ENCODE measurements at places on chromosomes 6 and 20.

DNA sequence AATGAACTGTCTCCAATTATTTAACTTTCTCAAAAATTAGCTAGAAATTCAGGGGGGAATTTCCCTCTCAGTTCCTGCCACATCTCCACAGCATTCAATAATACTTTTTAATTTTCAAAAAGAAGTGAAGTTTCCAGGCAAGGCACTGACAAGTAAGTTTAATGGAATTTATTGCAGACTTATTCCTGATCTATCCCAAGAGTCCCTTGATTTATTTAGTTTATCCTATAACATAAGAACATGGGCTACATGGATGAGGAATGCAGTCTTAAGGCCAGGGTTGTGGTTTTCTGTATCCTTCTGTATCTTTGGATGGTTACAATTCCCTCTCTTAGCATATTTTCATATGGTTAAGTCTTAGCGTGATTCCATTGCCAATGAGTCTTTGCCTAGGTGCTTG, 126.5 kb downstream of the TSHZ2 start:
- no peak for DNase-seq

GRCh38 chr6:164069350-164069990, 655.0 kb downstream of the QKI start:
- peak; percentile 8 for DNase-seq

GRCh38 chr6:37531026-37531425, 31.3 kb upstream of the CCDC167 start:
- no peak for DNase-seq

- no peak for DNase-seq
These were observed 154.0 kb downstream of the PDSS2 start for GRCh38 chr6:107305391-107305790.

DNA sequence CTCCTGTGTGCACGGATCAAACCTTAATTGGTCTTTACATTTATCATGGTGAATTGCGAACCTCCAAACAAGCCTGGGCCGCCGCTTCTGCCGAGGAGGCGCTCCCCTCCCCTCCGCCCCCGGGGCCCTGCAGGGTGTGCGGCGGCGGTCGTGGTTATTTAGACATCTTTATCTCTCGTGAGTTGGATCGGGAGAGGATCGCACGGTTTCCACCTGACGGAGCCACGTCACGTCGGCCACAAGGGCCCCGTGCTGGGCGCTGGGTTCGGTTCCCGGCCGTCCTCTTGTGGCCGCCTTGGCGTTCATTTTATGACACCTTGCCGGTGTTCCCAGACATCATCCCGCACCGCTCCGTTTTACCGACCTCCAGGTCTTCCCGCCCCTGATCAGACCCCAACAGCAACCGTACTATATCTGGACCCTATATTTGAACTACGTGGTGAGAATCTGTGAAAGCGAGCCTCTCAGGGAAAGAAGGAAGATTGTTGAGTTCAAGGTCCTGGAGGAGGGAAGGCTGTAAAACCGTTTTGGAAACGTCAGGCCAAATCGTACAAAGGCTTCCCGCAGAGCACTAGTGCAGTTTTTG, 1.3 kb upstream of the CNR1 start:
- peak; percentile 11 for DNase-seq

- DNase-seq = no peak
These were observed 58.6 kb downstream of the TGM2 start for GRCh38 chr20:38106461-38106860.

DNA sequence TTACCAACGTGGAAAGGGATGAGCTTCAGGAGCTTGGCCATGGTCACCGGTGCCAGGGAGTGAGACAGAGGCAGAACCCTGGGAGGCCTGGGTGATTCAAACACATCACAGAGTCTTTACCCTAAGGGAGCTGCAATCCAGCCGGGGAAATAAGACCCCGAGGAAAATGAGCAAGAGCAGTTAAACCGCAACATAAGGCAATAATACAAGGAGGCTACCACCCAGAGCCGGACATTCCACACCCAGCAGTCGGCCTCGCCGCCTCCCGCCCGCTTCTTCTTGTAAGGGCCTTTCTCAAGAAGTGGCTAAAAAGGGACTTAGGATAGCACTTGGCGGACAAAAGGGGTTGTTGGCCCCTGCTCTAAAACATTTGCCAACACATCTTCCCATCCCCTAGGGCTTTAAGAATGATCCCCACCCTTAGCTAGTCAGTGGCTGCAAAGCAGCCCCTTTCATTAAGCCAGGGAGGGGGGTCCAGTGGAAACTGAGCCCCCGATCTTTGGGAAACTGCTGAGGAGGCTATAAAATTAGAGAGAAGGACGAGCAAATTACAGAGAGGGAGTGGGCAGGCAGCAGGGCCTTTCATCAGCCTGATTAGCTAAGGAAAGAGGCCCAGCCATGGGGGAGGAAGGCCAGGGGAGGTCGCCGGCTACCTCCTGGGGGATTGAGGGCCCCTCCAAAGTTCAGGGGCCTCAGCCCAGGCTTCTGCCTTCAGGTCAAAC, 34.3 kb downstream of the SNX5 start:
- peak; percentile 92 for DNase-seq

DNA sequence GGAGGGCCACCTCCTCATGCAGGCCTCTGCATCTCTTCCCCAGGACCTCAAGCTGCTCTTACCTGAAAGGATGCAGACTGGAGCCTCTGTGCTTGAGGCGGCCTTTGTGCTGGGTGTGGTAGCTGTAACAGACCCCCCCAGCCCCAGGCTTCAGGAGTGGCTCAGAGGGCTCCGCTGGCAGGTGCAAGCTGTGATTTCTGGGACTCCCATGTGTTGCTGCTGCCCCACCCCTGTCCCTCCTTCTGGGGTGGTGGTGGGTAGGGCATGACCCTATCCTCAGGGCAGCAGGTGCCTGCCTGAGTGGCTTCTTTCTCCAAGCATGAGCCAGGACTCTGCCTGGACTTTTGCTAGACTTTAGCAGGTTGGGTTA, 121.2 kb downstream of the SULF2 start:
- no peak for DNase-seq

DNA sequence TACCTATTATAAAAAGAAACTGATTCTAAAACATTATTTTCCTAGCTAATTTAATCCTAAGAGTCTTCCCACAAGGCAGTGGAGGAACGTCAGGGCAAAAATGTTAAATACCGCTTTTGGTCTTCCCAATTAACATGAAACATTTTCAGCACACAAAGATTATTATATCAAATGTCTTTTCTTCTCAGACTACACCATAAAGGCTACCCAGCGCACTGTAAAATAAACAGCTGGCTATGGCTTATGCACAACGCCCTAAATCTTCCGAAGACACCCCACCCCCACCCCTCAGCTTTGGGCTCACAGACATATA, 1.0 kb downstream of the NUDT3 start:
- DNase-seq = no peak

GRCh38 chr6:114651611-114652010, 308.8 kb upstream of the HS3ST5 start:
- DNase-seq = no peak

- no peak for DNase-seq
These were observed 25.0 kb downstream of the L3MBTL3 start for GRCh38 chr6:130043344-130043743.

GRCh38 chr6:63941747-63942470, 306.3 kb downstream of the PHF3 start:
- no peak for DNase-seq

DNA sequence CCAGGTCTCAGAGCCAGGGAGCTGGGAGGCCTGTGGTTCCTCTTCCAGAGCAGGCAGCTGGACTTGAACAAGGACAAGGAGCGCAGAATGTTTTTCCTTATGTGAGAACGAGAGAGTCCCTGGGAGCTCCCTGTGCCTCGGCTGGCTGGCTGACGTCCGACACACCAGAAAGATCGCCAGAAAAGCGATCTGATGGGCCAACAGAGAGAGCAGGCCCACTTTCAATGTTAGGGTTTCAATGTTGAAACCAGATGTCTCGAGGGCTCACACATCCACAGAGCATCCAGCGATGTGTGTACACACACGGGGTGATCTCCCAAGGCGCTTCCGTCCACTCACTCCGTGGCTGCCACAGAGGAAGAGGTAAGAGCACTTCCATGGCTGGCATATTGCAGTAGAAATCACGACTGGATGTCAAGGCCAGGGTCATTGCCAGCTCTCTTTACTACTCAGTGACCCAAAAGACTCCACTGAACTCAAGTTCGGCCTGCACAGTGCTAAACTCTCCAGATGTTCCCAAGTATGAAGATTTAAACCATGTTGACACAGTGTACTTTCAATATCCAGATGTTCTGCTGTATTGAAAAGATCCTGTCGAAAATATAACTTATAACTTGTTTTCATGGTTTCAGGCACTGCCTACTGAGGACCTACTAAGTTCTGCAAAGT, 70.8 kb upstream of the FOXC1 start:
- no peak for DNase-seq

DNA sequence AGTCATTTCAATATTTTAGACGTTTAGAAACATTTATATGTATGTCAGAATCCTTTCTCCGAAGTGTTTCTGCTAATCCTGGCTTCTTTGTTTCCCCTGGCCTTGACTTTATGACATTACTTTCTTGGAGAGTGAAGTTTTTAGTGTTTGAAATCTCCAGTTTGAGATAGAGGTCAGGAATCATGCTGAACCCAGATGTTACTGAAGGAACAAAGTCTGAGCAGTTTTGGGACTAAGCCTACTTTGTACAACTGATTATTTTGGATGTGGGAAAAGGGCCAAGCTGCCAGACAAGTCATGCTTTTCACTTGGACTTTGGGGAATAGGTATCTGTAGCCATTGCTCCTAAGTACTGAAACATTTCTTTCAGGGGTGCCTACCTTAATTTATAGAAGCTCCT, 2.3 kb downstream of the RNF144B start:
- DNase-seq = peak; percentile 50

DNA sequence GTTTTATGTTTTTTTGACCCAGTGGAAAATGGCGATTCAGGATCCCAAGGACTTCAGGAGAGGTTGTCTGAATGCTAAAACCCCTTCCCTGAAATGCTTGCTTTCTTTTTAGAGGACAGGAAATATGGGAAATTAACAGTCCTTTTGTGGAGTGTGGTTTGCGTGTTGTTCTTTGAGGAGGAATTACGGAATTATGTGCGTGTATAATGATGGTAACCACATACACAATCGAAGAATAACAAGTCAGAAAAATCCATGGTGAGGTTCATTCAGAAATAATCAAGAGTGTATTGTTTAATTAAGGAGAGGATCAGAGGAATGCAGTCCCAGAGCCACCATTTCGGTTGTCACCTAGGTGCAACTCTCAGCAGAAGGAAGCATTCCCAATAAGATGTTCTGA, 73.2 kb downstream of the PHACTR3 start:
- no peak for DNase-seq

DNA sequence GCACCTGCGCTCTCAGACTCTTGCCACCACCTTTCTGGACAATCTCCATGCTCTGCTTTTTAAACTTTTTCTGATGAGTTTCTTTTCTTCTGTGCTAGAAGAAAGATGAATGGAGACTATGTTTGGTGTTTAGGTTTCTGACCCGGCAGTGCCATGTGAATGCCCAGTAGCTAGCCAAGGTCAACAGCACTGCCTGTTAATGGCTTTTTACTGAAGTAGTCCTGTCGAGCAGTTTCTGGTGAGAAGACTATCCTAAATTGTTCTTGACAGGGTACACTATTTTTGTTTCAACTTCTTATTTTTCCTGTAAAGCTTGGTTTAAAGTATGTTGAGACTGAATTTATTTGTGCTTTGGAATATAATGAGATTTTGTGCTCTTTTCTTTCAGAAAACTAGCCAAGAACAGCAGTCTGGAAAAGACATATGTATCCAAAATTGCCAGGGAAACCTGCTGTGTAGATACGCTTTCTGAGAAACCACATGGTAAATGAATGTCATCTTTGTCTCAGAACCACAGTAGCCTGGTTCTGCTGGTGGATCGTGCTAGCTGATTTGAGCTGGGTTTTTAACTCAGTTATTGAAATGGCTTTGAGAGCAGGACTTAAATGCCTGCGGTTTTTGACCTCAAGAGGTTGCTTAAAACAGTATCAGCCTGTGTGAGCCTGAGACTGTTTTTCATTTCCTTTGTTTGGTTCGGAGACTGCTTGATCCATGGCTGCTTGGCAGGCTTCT, 48.1 kb downstream of the KCNS1 start:
- DNase-seq = peak; percentile 88

- no peak for DNase-seq
These were observed 23.5 kb upstream of the CALHM6 start for GRCh38 chr6:116437656-116438055.

DNA sequence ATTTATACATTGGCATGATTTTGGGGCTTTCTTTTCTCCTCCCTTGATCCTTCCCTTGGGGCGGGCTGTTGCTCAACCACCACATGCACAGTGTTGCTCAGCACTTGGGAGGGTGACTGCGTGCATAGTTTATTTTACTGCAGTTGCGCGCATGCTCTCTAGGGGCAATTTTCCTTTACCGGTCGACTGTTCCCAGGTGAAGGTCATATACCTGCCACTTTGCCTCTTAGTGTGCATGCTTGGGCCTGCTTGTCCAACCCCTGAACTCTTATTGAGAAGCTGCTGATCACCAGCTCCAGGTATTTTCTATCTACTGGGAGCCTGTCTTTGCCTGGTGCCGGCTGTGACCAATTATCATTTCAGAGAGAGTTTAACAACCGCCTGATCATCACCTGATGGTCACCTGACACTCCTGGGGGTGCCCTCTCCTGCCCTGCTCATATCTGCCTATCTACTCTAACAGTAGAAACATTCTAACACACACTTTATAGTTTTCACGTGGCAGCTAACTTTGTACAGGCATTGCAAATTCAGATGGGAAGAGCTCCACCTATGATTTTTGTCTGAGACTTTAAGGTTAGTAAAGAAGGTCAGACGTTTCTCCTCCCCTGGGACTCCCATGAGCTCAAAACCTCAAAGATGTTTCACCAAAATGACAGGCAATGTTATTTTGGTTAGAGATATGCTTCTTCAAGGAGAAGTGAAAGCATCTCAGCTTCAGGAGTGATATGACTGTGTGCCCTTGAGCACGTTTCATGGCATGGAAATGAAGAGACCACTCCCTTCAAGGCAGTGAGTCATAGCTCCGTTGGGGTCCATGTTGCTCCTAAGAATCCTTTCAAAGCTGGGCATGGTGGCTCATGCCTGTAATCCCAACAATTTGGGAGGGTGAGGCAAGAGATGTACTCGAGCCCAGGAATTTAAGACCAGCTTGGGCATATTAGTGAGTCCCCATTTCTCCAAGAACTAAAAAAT, 227.5 kb upstream of the MYLIP start:
- DNase-seq = no peak

- no peak for DNase-seq
These were observed 68.2 kb downstream of the TBC1D7 start for GRCh38 chr6:13260101-13260598.

- DNase-seq = peak; percentile 97
These were observed 174.7 kb downstream of the TMEM242 start for GRCh38 chr6:157148391-157149323.

DNA sequence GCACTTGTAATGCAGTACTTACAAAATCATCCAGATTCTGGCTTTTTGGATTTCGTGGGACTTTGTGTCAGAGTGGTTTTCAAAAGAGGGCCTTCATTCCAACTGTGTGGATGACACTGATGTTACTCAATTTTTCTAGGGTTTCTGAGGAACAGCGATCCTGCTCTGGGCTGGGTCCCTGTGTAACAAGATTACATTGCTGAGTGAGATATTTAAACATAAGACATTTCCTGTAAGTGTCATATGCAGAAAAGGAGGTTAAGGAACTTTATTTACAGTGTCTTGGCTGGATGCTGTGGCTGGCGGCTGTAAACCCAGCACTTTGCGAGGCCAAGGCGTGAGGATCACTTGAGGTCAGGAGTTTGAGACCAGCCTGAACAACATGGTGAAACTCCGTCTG, 6.7 kb downstream of the ZFAND3 start:
- DNase-seq = no peak

Data from choroid plexus epithelial cell (primary cell).